Naive thymus-derived CD8-positive, alpha-beta T cell (primary cell): ENCODE measurements at places on chromosomes 7 and 10.

GRCh38 chr7:55157764-55158105 lies 138.9 kb downstream of the EGFR start:
- H3K4me3 ChIP-seq: no peak overlapping the region
- H3K27ac ChIP-seq: no peak overlapping the region
- H3K4me1 ChIP-seq: no peaks in the 10 kb centered on the region
- no peak for DNase-seq

DNA sequence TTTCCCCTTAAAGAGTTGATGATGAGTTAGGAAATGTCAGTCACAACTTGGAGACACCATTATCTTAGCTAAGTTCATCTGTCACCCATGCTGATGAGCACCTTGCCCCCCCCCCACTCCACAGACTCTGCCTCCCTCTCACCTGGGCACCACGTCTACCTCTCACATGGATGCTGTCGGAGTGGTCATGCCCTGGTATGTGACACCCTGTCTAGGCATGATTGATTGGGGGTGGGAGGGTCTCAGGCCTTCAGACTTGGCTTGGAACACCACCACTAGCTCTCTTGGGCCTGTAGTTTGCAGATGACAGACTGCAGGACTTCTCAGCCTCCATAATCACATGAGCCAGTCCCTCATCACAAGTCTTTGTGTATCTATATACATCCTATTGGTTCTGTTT lies 78.0 kb downstream of the WDR37 start:
- H3K27me3 ChIP-seq: no peaks in the 10 kb centered on the region
- no peak overlapping the region for H3K4me3 ChIP-seq
- H3K4me1 ChIP-seq: peaks cover 14% of the 10 kb centered on the region
- no peak for DNase-seq
- peak overlapping the region; percentile 88 for H3K27ac ChIP-seq
- H3K36me3 ChIP-seq: peaks cover 14% of the 10 kb centered on the region

GRCh38 chr10:28533186-28533564 lies 257 bp downstream of the WAC start:
- H3K27me3 ChIP-seq: no peaks in the 10 kb centered on the region
- peaks cover 37% of the 10 kb centered on the region for H3K36me3 ChIP-seq
- peaks cover 72% of the 10 kb centered on the region for H3K4me1 ChIP-seq
- peak overlapping the region; percentile 100 for H3K27ac ChIP-seq
- no peak for DNase-seq
- peak overlapping the region; percentile 99 for H3K4me3 ChIP-seq

GRCh38 chr7:131157530-131158243 lies 170.0 kb upstream of the MKLN1 start:
- DNase-seq: no peak
- H3K4me1 ChIP-seq: no peaks in the 10 kb centered on the region
- H3K4me3 ChIP-seq: no peak overlapping the region
- no peak overlapping the region for H3K27ac ChIP-seq
- H3K36me3 ChIP-seq: no peaks in the 10 kb centered on the region

DNA sequence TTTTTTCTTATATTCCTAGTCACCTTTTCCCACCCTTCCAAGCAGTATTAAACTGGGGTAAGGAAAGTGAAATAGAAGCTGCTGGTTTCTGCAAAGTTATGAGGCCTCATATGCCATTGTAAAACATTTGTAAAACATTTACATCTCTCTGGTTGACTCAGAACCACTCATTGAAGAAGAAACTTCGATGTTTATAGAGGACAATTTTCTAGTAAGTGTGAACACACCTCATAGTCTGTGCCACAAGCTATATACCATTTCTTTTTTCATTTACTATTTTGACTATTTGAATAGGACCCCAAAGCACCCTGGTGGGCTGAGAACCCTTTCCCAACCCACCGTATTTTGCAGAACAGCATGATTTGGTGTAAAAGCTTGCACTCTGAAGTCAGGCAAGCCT lies 12.9 kb upstream of the ITGB1 start:
- no peak overlapping the region for H3K27ac ChIP-seq
- no peaks in the 10 kb centered on the region for H3K36me3 ChIP-seq
- no peaks in the 10 kb centered on the region for H3K27me3 ChIP-seq
- no peak for DNase-seq
- no peak overlapping the region for H3K4me3 ChIP-seq

GRCh38 chr10:28986117-28986792 lies 302.6 kb upstream of the LYZL1 start:
- no peak overlapping the region for H3K4me3 ChIP-seq
- no peak for DNase-seq
- H3K36me3 ChIP-seq: no peaks in the 10 kb centered on the region

DNA sequence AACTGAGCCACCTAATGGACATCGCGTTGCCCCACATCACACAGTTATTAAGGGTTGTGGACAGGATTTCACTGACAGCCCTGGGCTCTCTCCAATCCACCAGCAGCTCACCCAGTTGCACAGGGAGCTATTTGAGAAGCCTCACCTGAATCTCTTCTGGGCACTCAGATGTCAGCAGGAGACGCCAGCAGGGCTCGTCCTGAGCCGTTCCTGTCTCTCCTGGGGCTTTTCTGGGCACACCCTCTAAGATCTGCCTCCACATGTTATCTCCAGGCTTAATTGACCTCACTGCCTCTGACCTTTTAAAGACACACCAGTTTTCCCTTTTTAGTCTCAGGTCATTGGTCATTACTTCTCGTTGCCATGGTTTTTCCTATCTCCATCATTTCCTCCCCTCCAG lies 63.0 kb downstream of the GRID1 start:
- no peaks in the 10 kb centered on the region for H3K4me1 ChIP-seq
- no peak overlapping the region for H3K4me3 ChIP-seq
- H3K27me3 ChIP-seq: peaks cover 9% of the 10 kb centered on the region
- H3K27ac ChIP-seq: no peak overlapping the region
- no peak for DNase-seq

DNA sequence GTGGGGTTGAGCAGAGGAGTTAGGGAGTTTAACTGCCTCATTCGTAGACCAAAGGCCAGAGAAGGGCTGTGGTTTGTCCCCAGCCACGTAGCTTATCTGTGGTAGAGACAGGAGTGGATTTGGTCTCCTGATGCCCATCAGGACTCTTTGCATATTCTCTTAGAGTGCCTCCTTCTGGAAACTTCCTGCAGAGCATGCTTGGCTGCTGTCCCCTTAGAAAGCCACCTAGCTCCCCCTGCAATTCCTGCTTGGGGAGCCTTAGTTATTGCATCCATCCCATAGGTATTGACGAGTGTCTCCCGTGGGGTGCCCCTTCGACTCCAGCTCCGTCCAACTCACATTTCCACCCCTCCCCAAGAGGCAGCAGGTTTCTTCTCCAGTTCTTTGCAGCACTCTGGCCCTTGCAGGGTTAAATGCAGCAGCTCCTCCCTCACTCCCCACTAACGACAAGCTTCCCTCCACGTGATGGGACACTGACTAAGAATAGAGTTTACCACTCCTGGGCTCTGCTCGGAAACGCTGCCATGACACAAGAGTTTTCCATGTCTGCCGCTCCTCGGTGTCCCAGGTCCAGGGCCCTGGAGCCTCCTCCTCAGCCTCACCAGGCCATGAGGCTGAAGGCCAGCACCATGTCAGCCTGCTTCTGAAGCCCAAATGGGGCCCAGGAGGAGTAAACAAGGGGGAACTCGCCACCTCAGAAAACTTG lies 147.8 kb upstream of the UNC5B start:
- no peak for DNase-seq
- H3K4me3 ChIP-seq: no peak overlapping the region
- no peaks in the 10 kb centered on the region for H3K27me3 ChIP-seq
- H3K36me3 ChIP-seq: no peaks in the 10 kb centered on the region

- no peaks in the 10 kb centered on the region for H3K4me1 ChIP-seq
- H3K4me3 ChIP-seq: no peak overlapping the region
- H3K27ac ChIP-seq: no peak overlapping the region
- H3K36me3 ChIP-seq: no peaks in the 10 kb centered on the region
Observed at GRCh38 chr10:18134509-18134908, 5.7 kb upstream of the CACNB2 start.

- H3K27ac ChIP-seq: no peak overlapping the region
- H3K27me3 ChIP-seq: no peaks in the 10 kb centered on the region
- peaks cover 15% of the 10 kb centered on the region for H3K4me1 ChIP-seq
- no peaks in the 10 kb centered on the region for H3K36me3 ChIP-seq
Observed at GRCh38 chr7:157832006-157832405, 495.2 kb downstream of the DNAJB6 start.

DNA sequence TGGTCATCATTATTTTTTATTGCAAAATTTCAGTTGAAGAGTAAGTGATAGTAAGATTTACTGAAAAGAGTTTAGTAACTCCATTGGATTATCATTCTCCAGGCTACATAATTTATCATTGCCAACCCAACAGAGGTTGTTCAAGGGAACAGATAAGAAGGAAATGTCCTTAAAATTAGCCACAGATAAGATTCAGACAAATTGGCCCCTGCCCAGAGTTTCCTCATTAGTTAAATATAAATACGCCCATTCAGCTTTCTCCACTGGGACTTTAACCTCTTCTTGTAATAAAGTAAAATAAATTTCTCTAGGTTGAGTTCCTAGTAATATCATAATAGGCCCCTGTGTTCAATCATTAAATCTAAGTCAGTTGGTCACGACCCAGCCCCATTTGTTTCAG lies 27.7 kb upstream of the PHYHIPL start:
- no peak overlapping the region for H3K4me3 ChIP-seq
- H3K4me1 ChIP-seq: no peaks in the 10 kb centered on the region
- no peaks in the 10 kb centered on the region for H3K36me3 ChIP-seq
- no peaks in the 10 kb centered on the region for H3K27me3 ChIP-seq
- DNase-seq: no peak

DNA sequence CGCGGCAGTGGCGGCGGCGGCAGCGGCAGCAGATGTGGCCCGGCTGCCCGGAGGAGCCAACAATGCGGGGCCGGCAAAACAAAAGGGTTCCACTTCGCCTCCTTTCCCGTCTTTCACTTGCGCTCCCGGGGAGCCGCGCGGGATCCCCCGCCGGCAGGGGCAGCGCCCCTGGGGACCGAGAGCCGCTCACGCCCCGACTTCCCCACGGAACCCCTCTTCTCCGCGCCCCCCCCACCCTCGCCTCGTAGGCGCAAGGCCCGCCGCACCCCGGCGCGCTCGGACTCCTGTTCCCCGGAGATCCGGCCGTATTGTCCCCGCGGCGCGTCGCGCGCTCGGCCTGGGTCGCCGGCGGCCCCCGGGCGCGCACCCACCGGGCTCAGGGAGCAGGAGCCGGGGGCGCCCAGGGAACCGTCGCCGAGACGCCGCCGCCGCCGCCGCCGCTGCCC lies 854 bp downstream of the CTBP2 start:
- peaks cover 39% of the 10 kb centered on the region for H3K4me1 ChIP-seq
- peaks cover 1% of the 10 kb centered on the region for H3K36me3 ChIP-seq
- no peak overlapping the region for H3K27ac ChIP-seq
- H3K4me3 ChIP-seq: peak overlapping the region; percentile 62

GRCh38 chr7:40530292-40530691 lies 395.5 kb downstream of the SUGCT start:
- no peak for DNase-seq
- no peak overlapping the region for H3K4me3 ChIP-seq
- H3K27me3 ChIP-seq: peaks cover 7% of the 10 kb centered on the region
- no peaks in the 10 kb centered on the region for H3K4me1 ChIP-seq

GRCh38 chr7:45259966-45260646 lies 102.5 kb downstream of the RAMP3 start:
- H3K27ac ChIP-seq: no peak overlapping the region
- DNase-seq: peak; percentile 48
- no peak overlapping the region for H3K4me3 ChIP-seq
- H3K27me3 ChIP-seq: peaks cover 15% of the 10 kb centered on the region
- peaks cover 2% of the 10 kb centered on the region for H3K4me1 ChIP-seq
- H3K36me3 ChIP-seq: peaks cover 3% of the 10 kb centered on the region

GRCh38 chr10:101919026-101919770 lies 75.6 kb upstream of the KCNIP2 start:
- H3K4me3 ChIP-seq: no peak overlapping the region
- peaks cover 42% of the 10 kb centered on the region for H3K36me3 ChIP-seq
- no peaks in the 10 kb centered on the region for H3K4me1 ChIP-seq
- no peak for DNase-seq
- H3K27ac ChIP-seq: no peak overlapping the region
- H3K27me3 ChIP-seq: no peaks in the 10 kb centered on the region

- H3K36me3 ChIP-seq: no peaks in the 10 kb centered on the region
- H3K4me3 ChIP-seq: no peak overlapping the region
- H3K4me1 ChIP-seq: no peaks in the 10 kb centered on the region
- H3K27ac ChIP-seq: no peak overlapping the region
Observed at GRCh38 chr10:123742751-123743440, 76.7 kb downstream of the GPR26 start.

- peaks cover 14% of the 10 kb centered on the region for H3K4me1 ChIP-seq
- no peaks in the 10 kb centered on the region for H3K27me3 ChIP-seq
- DNase-seq: no peak
- H3K36me3 ChIP-seq: peaks cover 56% of the 10 kb centered on the region
- H3K4me3 ChIP-seq: peak overlapping the region; percentile 66
Observed at GRCh38 chr10:129756912-129757901, 206.9 kb downstream of the EBF3 start.

DNA sequence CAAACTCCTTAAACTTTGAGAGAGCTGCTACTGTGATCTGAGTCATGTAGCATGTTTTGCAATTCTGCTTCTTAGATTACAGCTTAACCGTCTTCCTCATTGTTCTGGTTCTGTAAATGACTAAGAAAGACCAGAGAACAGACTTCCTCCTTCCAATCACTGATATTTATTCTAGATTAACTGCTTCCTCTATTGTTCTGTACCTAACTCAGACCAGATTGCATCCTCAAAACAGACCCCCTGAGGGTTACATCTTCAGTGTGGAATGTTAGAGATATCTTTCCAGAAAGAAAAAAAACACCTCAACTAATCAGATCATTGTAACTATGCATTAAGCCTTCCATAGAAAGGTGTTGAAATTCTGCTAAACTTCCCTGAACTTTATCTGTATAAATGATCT lies 5.7 kb upstream of the PIP start:
- no peak overlapping the region for H3K27ac ChIP-seq
- no peaks in the 10 kb centered on the region for H3K36me3 ChIP-seq
- no peaks in the 10 kb centered on the region for H3K4me1 ChIP-seq
- DNase-seq: no peak

DNA sequence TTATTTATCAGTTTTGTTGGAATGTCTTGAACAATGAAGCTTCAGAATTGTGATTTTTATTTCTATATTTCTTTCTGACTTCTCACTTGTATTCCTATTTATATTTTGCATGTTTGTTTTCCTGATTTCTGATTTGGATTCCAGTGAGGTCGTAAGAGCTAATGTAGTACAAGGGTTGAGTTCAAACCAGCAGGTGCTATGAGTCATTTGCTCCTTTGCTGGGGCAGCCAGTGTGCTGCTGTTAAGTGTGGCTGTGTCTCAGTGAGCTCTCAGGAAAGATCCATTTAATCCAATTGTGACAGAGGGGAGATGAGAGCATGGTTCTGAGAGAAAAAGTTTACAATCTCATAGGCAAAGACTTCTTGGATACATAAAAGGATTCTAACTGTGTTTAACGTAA lies 48.6 kb downstream of the MCU start:
- no peak overlapping the region for H3K27ac ChIP-seq
- peaks cover 2% of the 10 kb centered on the region for H3K4me1 ChIP-seq
- H3K36me3 ChIP-seq: no peaks in the 10 kb centered on the region
- H3K27me3 ChIP-seq: no peaks in the 10 kb centered on the region
- no peak overlapping the region for H3K4me3 ChIP-seq
- DNase-seq: no peak

GRCh38 chr10:80539421-80540031 lies 1.8 kb downstream of the SH2D4B start:
- no peak for DNase-seq
- H3K27me3 ChIP-seq: no peaks in the 10 kb centered on the region
- no peak overlapping the region for H3K4me3 ChIP-seq
- no peaks in the 10 kb centered on the region for H3K36me3 ChIP-seq
- no peak overlapping the region for H3K27ac ChIP-seq

- DNase-seq: no peak
- H3K27ac ChIP-seq: no peak overlapping the region
- no peaks in the 10 kb centered on the region for H3K36me3 ChIP-seq
- H3K4me3 ChIP-seq: no peak overlapping the region
- H3K4me1 ChIP-seq: peaks cover 10% of the 10 kb centered on the region
Observed at GRCh38 chr7:143329471-143330170, 13.7 kb downstream of the CLCN1 start.
